Mesenchymal stem cell (in vitro differentiated cells and primary cell): ENCODE measurements at places on chromosomes 5 and 9.

- H3K36me3 ChIP-seq = peaks cover 9% of the 10 kb centered on the region
- no peak for DNase-seq
- H3K27ac ChIP-seq = no peak overlapping the region
- H3K4me3 ChIP-seq = no peak overlapping the region
- H3K4me1 ChIP-seq = no peaks in the 10 kb centered on the region
- no peaks in the 10 kb centered on the region for H3K27me3 ChIP-seq
Measured at GRCh38 chr9:83240671-83241070, 177.7 kb upstream of the RASEF start.

DNA sequence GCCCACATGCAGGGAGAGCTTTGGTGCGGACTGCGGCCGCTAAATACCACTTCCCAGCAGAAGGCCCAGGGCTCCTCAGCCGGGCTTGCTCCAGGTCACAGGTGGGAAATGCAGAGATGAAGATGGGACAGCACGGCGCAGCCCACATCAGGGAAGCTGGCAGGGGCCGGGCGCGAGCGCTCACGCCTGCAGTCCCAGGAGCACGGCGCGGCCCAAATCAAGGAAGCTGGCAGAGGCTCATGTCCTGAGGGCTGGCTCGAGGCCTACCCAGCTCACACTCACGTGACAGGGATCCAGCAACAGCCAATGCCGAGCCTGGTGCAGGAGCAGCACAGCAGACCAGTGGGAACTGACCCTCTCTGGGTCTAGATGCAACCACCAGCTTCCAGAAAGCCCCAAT lies 16.3 kb downstream of the LPCAT1 start:
- no peak overlapping the region for H3K4me3 ChIP-seq
- no peak overlapping the region for H3K27ac ChIP-seq
- peaks cover 70% of the 10 kb centered on the region for H3K36me3 ChIP-seq
- H3K4me1 ChIP-seq = peaks cover 11% of the 10 kb centered on the region
- H3K27me3 ChIP-seq = no peaks in the 10 kb centered on the region

GRCh38 chr5:43702293-43702692 lies 99.3 kb downstream of the NNT start:
- no peaks in the 10 kb centered on the region for H3K4me1 ChIP-seq
- peaks cover 37% of the 10 kb centered on the region for H3K36me3 ChIP-seq
- no peak overlapping the region for H3K27ac ChIP-seq
- DNase-seq = no peak
- H3K4me3 ChIP-seq = no peak overlapping the region

DNA sequence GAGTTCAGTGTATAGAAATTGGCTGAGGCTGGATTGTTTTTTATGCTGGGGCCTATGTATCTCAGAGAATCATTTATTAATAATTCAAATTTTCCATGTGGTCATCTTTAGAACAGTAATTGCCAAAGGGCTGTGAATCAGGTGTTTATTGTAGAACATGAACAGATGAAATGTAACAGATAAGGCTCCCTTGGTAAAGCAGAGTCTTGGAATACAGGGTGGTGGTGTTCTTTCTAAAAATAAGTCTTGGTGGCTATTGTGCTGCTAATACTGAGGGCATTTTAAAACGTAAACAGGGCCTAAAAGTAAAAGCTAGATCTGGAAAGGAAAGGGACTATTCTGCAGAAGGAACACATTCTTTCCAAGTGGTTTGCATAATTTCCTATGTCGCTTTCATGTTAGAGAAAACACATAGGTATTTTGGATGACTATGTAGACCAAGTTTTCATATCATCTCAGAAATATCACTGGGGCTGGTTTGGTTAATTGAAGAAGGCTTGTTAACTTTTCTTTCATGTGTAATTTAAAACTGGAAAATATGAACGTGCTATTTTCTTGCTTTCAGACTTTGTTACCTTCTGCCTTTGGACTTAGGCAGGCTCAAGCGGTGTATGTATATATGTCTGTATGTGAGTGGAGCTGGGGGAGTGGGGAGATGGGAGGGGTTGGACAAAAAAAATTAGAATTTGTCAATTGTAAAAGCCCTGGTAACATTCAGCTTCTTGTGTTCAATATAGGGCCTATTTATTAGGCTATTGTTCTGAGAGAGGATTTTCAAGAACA lies 119.9 kb upstream of the ANKRD55 start:
- no peaks in the 10 kb centered on the region for H3K27me3 ChIP-seq
- no peak for DNase-seq
- H3K27ac ChIP-seq = no peak overlapping the region
- no peak overlapping the region for H3K4me3 ChIP-seq

DNA sequence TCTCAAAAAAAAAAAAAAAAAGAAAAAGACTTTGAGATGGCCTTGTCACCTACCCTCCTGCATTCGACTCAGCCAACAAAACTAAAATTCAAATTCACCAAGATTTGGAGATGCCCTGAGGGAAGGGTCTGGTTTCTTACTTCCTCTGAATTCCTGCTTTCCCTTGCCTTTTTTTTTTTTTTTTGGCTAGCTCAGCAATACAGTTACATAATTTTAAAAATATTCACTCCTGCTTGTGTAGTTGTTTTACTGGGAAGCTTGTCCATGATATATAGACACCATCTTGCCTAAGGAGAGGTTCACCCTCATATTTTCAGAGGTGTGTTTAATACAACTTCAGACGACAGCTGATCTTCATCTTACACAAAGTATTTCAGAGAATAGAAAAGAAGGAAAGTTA lies 21.3 kb upstream of the SERINC5 start:
- no peaks in the 10 kb centered on the region for H3K36me3 ChIP-seq
- H3K27me3 ChIP-seq = no peaks in the 10 kb centered on the region
- no peaks in the 10 kb centered on the region for H3K4me1 ChIP-seq
- no peak overlapping the region for H3K4me3 ChIP-seq
- no peak overlapping the region for H3K27ac ChIP-seq
- no peak for DNase-seq

- no peak for DNase-seq
- no peak overlapping the region for H3K27ac ChIP-seq
- no peak overlapping the region for H3K4me3 ChIP-seq
- H3K4me1 ChIP-seq = peaks cover 11% of the 10 kb centered on the region
- H3K27me3 ChIP-seq = no peaks in the 10 kb centered on the region
Measured at GRCh38 chr5:145939540-145940065, 3.2 kb downstream of the SH3RF2 start.

GRCh38 chr5:160378330-160378729 lies 7.9 kb upstream of the C1QTNF2 start:
- H3K27me3 ChIP-seq = peaks cover 24% of the 10 kb centered on the region
- H3K36me3 ChIP-seq = no peaks in the 10 kb centered on the region
- no peak overlapping the region for H3K4me3 ChIP-seq
- H3K27ac ChIP-seq = no peak overlapping the region
- H3K4me1 ChIP-seq = no peaks in the 10 kb centered on the region

- no peak overlapping the region for H3K4me3 ChIP-seq
- no peak for DNase-seq
- H3K27me3 ChIP-seq = no peaks in the 10 kb centered on the region
- H3K27ac ChIP-seq = no peak overlapping the region
- peaks cover 1% of the 10 kb centered on the region for H3K4me1 ChIP-seq
Measured at GRCh38 chr5:199950-200645, 8.8 kb downstream of the LRRC14B start.

DNA sequence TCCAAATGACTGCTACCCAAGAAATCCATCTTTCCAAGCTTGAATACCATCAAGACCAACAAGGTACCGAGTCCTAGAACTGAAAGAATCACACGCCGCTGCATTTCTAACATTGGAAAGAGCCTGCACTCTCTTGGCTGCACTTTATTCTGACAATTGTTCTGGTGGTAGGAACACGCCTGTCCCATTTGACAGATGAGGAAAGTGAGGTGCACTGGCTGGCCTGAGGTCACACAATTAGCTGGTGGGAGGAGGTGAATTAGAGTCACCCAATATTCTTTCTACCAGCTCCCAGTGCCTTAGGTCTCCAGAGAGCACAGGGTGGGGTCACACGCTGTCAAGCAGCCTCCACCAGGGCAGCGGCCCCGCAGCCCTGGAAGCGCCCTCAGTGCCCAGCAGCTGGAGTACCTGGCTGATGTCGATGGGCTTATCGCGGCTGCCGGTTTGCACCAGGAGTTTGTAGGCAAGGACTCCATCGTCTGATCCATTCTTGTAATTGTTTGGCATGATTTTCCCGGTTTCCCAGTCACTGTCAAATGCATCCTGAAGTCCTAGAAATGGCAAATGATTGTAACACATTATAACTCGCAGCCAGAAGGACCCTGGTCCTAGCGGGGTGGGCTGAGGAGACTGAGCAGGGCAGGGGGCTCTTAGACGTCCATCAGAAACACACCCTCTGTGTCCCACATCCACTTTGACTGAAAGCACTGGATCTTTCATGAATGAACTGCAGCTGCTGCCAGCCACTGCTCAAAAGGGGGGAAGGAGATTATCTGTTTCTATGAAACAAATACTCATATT lies 55.1 kb downstream of the PTCH1 start:
- H3K36me3 ChIP-seq = peaks cover 31% of the 10 kb centered on the region
- no peak for DNase-seq
- peaks cover 28% of the 10 kb centered on the region for H3K4me1 ChIP-seq
- no peaks in the 10 kb centered on the region for H3K27me3 ChIP-seq

GRCh38 chr9:794386-794785 lies 47.1 kb upstream of the DMRT1 start:
- no peak overlapping the region for H3K4me3 ChIP-seq
- H3K27me3 ChIP-seq = no peaks in the 10 kb centered on the region
- no peak overlapping the region for H3K27ac ChIP-seq
- no peak for DNase-seq
- H3K36me3 ChIP-seq = no peaks in the 10 kb centered on the region
- H3K4me1 ChIP-seq = peaks cover 2% of the 10 kb centered on the region

DNA sequence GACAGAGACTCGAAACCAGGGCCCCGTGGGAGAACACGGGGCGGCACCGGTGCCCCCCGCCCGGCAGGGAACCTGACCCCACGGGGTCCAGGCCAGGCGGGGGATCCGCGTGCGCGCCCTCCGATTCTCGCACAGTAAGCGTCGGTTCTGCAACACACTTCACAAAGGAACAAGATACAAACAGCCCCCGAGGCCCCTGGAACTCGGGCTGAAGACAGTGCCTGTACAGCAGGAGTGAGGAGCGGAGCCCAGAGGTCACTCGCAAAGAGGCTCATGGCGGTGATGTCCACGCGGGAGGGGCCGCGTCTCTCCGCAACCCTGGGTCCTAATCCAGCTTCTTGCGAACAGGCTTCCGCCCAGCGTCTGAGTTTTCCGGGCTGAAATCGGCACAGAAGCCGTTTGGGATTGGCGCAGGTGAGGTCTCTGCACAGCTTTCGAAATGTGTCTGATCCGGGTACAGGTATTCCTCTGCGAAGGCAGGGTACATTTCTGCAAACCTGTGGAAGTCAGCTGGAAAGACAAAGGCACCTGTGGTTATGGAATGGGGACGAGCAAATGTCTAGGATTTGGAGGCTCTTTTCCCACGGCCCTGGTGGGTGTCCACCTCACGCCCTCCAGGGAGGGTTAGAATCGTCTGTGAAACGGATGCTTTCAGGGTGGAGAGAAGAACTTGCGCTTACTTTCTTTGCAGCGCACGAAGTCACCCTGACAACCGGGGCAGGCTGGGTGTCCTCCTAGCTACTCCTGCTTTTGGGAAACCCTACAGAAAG lies 18.3 kb upstream of the SLC6A3 start:
- no peak for DNase-seq
- no peak overlapping the region for H3K27ac ChIP-seq
- peaks cover 91% of the 10 kb centered on the region for H3K36me3 ChIP-seq
- no peaks in the 10 kb centered on the region for H3K4me1 ChIP-seq
- no peak overlapping the region for H3K4me3 ChIP-seq

DNA sequence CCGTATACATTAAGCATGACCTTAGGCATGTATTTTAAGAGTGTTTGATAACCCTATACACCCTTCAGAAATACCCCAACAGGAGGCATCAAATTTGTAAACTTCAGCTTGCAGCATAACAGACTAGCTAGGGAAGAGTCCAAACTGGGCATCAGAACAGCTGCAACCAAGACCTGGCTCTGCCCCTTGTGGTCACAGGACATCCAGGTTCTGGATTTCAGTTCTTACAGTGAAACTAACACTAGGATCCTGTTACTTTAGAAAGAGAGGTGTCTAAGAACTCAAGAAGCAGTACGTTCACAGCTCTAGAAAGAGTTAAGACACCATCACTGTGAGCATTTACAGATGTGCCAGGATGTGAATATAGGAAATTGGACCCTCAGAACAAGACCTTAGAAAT lies 229.8 kb downstream of the BNC2 start:
- no peaks in the 10 kb centered on the region for H3K27me3 ChIP-seq
- H3K4me3 ChIP-seq = no peak overlapping the region
- H3K27ac ChIP-seq = peak overlapping the region; percentile 48
- peaks cover 2% of the 10 kb centered on the region for H3K4me1 ChIP-seq

GRCh38 chr5:173744551-173744950 lies 128.1 kb upstream of the BOD1 start:
- H3K27me3 ChIP-seq = no peaks in the 10 kb centered on the region
- peaks cover 5% of the 10 kb centered on the region for H3K4me1 ChIP-seq
- H3K4me3 ChIP-seq = no peak overlapping the region

- no peak for DNase-seq
- no peaks in the 10 kb centered on the region for H3K4me1 ChIP-seq
- H3K36me3 ChIP-seq = no peaks in the 10 kb centered on the region
Measured at GRCh38 chr9:100679834-100680233, 102.0 kb downstream of the CAVIN4 start.

DNA sequence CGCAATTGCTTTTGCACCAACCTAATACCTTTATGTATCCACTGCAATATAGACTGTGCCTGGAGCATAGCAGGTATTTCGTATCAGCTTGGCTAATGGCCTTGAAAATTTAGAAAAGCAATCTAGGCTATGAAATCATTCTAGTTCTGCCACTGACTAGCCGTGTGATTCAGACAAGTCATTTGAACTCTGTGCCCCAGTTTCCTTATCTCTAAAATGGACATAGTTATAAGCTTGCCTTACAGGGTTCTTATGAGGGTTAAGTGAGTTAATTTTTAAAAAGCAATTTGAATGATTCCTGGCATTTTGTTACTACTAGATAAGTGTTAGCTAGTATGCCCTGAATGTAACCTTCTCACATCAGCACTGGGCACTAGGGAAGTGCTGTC lies 80.5 kb upstream of the PUM3 start:
- H3K4me1 ChIP-seq = no peaks in the 10 kb centered on the region
- no peak overlapping the region for H3K4me3 ChIP-seq
- no peak overlapping the region for H3K27ac ChIP-seq
- DNase-seq = no peak
- no peaks in the 10 kb centered on the region for H3K36me3 ChIP-seq

- H3K36me3 ChIP-seq = no peaks in the 10 kb centered on the region
- H3K4me3 ChIP-seq = no peak overlapping the region
- DNase-seq = no peak
- H3K27me3 ChIP-seq = no peaks in the 10 kb centered on the region
Measured at GRCh38 chr5:55900068-55900467, 48.9 kb downstream of the IL31RA start.

DNA sequence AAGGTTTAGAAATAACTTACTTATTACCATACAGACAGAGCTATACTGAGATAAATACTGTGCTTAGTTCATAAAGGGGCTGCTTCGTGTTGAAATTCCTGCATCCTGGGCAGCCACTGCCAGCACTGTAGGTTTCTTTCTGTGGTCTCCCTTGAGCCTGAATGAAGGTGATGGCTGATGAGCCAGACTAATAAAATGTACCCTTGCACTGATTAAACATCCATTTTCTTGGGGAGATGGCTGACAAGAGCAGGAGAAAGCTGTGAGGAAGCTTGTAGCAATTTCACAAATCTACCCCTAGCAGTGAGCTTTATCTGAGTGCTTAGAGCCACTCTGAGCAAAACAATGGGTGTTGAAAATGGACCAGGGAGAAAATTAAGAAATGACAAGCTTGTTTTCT lies 23.3 kb upstream of the ZSWIM6 start:
- no peaks in the 10 kb centered on the region for H3K36me3 ChIP-seq
- H3K4me1 ChIP-seq = peaks cover 16% of the 10 kb centered on the region
- DNase-seq = no peak
- peak overlapping the region; percentile 31 for H3K27ac ChIP-seq
- no peaks in the 10 kb centered on the region for H3K27me3 ChIP-seq
- no peak overlapping the region for H3K4me3 ChIP-seq
